ENCODE measurements at places on chromosomes 4 and X. TPM values are rescaled to one million over a fixed set of nuclear protein-coding genes. Genes with fewer than 3 reads are reported as not detected.

DNA sequence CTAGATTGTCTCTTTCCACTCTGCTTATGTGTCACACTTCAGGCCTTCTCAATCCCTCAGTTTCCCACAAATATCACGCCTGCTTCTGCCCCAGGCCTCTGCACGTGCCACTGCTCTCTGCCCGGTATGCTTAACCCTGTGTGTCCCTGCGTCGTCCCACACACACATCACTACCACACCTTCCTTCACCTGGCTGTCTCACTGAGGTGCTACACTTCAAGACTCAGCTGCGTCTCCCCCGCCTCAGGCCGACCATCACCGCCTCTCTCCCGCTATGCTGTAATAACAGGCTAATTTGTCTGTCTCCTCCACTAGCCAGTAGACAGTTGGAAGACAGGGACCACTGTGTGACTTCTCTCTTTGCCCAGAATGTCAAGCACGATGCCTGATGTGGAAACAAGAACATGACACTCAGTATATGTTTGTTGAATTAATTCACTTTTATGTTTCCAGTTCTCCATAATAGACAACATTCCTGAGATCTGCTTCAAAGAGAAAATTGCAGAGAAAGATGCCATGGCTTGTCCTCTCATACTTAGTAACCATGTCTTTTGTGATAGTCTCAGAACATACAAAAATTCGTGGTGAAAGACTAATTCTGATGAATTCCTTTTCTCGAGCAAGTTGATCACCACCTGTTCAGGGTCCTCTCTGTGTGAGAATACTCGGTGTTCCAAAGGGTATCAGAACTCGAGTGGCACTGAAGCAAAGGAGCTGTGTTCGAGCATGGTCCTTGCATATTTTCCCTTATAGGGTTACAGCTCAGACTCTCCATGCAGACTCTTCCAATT lies 54.2 kb downstream of the AFAP1 start:
- no peaks in the 10 kb centered on the region for H3K27me3 ChIP-seq
- H3K4me1 ChIP-seq, result peaks cover 24% of the 10 kb centered on the region
- no peak overlapping the region for H3K27ac ChIP-seq
- no peaks in the 10 kb centered on the region for H3K36me3 ChIP-seq
- no peak for DNase-seq

DNA sequence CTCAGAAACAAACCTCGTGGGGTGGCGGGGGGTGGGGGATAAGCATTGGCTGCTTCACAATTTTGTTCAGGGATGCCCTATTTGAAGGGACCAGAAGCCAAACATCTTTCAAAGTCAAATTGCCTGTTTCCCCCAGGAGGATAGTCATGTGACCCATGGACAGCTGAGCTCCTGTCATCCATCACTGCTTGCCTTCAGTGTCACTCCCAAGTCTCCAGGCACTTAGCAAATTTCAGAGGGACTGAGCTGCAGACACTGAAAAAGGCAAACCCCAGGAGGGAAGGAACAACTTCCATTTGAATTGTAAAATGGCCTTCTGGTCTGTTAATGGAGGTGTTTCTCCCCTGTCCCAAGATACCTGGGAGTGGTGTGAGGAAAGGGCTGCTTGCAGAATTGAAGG lies 73.4 kb downstream of the FRMPD3 start:
- no peaks in the 10 kb centered on the region for H3K27me3 ChIP-seq
- DNase-seq, result no peak
- H3K4me3 ChIP-seq, result no peak overlapping the region
- H3K36me3 ChIP-seq, result no peaks in the 10 kb centered on the region
- H3K4me1 ChIP-seq, result no peaks in the 10 kb centered on the region

DNA sequence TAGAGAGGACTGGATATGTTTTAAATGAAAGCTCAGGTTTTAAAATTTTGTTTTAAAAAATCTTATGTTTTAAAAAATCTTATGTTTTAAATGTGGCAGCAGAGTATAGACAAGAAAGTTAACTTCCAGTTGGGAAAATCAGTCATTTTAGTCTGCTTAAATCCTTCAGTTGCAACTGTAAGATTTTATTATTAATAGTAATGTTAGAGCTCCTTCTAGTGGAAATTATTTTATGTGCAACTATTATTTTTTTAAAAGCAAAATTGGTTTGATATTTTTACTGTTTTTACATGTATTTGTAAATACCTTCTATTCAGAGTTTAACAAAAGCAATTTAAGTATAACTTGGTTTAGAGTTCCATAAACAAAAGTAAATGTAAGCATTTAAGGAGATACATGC lies 8.5 kb upstream of the NUDT6 start:
- peaks cover 38% of the 10 kb centered on the region for H3K36me3 ChIP-seq
- no peak overlapping the region for H3K27ac ChIP-seq
- peaks cover 1% of the 10 kb centered on the region for H3K4me1 ChIP-seq
- DNase-seq, result peak; percentile 49

DNA sequence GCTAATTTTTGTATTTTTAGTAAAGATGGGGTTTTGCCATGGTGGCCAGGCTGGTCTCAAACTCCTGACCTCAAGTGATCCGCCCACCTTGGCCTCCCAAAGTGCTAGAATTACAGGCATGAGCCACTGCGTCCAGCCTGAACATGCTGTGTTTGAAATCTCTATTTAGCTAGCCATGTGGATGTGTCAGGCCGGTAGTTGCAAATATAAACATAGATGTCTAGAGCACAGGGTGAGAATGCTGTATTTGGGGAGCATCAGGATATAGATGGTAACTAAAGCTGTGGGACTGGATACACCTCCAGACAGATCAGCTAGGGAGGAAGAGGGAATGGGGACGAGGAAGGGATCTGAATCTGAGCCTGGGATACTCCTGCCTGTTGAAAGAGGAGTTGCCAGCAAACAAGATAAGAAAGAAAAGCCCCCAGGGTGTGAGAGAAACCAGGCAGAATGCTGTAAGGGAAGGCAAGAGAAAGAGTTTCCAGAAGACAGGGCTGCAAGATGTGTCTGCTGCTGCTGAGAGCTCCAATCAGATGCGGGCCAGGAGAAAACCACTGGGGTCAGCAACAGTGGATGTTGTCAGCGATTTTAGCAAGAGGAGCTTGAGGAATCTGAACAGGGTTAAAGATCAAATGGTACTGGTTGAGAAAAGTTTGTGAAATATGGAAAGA lies 177.4 kb downstream of the PALLD start:
- H3K27me3 ChIP-seq, result no peaks in the 10 kb centered on the region
- no peak overlapping the region for H3K27ac ChIP-seq
- H3K4me3 ChIP-seq, result no peak overlapping the region
- no peaks in the 10 kb centered on the region for H3K36me3 ChIP-seq
- no peaks in the 10 kb centered on the region for H3K4me1 ChIP-seq
- DNase-seq, result no peak

- H3K27me3 ChIP-seq, result no peaks in the 10 kb centered on the region
- H3K4me3 ChIP-seq, result no peak overlapping the region
- H3K27ac ChIP-seq, result no peak overlapping the region
- no peaks in the 10 kb centered on the region for H3K4me1 ChIP-seq
- no peak for DNase-seq
Measured at GRCh38 chr4:24244663-24245490, 339.5 kb downstream of the DHX15 start.

- no peaks in the 10 kb centered on the region for H3K36me3 ChIP-seq
- H3K4me1 ChIP-seq, result no peaks in the 10 kb centered on the region
- no peaks in the 10 kb centered on the region for H3K27me3 ChIP-seq
- H3K4me3 ChIP-seq, result no peak overlapping the region
Measured at GRCh38 chr4:8556341-8557150, 23.6 kb upstream of the GPR78 start.

PRICKLE3 gene
- total RNA-seq, result 6.7 TPM

HHIP gene
- total RNA-seq, result 0.28 TPM

SYTL5 gene
- total RNA-seq, result 17.2 TPM

EGFL6 gene
- total RNA-seq, result not detected

PNCK gene
- total RNA-seq, result 0.52 TPM

STPG2 gene
- not detected for total RNA-seq
